ENCODE measurements at places on chromosomes 6 and 20. TPM values are rescaled to one million over a fixed set of nuclear protein-coding genes. Genes with fewer than 3 reads are reported as not detected.

The HLA-DRB1 gene
- polyA plus RNA-seq = 57.0 TPM

The XKR7 gene
- polyA plus RNA-seq = 0.32 TPM

The PRRT1 gene
- polyA plus RNA-seq = 3.7 TPM

DNA sequence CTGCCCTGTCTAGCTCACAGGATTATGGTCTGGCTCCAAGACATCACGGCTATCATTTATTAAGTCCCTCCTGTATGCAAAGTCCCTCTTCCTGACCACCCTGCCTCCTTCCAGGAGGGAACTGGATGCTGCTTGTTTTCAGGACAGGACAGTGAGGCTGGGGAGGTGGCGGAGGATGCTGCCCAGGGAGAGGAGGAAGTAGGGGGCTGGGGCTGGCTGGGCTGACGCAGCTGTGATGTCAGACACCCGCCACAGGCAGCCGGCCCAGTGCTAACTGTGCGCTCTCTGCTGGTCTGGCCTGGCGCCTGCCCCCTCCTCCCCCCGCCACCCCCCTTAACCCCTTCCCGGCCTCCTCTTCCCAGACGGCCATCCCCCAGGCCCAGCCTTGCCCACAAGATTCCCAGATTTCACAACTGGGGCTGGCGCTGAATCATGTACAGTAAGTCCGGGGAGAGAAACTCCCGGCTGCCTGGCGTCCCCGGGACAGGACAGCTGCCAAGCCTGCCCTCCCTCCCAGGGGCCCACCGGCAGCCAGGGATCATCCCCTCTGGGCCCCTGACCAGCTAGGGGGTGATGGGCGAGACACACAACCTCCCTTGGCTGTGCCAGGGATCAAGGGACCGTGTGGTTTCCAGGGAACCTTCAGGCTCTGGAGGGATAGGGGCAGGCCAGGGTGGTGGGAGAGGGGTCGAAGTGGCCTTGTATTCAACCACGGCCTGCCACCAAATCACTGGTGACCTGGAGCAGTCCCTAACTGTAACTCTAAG, 118.1 kb downstream of the CEBPB start:
- no peak for DNase-seq

DNA sequence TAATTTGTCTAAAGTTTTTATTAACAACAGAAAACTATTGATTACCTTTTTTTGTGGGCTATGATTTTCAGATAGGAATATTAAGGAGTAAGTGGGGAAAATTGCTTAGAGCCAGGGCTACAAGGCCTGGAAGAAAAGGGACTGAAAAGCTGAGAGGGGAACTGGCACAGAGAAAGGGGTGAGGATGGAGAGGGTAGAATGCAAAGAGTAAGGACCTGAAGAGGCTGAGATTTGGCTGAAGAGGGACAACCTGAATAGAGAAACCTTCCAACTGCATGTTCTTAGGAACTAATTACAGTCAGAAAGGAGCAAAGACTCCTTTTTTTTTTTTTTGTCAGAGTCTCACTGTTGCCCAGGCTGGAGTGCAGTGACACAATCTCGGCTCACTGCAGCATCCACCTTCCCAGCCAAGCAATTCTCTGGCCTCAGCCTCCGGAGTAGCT, 16.7 kb downstream of the BTN2A1 start:
- no peak for DNase-seq

- no peak for DNase-seq
These were observed 91.5 kb downstream of the HIVEP2 start for GRCh38 chr6:142853244-142854180.

DNA sequence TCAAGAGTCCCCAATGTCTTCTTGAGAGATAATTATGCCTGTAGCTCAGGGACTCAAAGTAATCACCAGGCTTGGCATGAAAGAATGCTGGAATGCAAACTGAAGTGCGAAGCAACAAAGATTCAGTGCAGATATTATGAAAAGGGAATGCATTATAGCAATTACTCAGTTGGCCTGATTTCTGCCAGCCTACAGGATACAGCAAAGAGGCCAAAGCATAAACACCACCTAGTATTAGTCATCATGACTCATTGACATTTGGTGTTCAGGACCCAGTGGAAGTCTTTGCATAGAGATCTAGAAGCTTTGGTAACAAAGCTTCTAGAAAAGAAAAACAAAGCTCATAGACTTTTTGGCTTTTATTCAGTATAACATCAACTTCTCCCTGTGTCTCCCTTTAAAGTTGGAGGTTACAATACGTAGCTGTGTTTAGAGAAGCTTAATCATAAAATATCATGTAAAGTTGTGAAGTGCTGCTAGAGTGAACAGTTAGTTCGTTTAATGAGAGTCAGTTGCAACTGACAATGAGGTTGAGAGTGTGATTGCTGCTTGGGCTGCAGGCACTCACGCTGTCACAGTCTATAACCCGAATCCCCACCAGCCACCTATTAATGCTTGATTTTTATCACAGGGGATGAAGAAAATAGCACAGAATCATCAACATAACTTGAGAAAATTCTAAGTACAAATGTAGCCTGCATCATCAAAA, 932.7 kb downstream of the TFAP2A start:
- DNase-seq = no peak

DNA sequence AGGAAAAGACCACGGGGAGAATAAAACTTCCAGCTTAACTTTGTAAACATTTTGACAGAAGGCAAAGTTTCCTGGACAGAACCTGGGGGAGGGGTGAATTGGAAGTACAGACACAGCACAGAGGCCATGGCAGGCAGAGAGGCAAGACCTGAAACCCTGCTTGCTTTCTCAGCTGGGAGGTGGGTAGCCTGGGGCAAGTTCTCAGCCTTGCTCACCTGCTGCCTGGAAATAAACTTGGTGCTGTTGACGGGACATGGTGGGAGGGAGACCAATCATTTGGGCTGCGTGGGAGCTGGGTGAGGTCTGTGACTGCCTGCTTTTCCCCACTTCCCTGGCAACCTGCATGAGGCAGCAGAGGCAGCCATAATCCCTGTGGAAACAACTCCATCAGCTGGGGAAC, 221.3 kb downstream of the MOXD1 start:
- no peak for DNase-seq

Data from left renal cortex interstitium (tissue), 4 donors.